Kidney capillary endothelial cell (primary cell): ENCODE measurements at places on chromosomes 1 and 21.

DNA sequence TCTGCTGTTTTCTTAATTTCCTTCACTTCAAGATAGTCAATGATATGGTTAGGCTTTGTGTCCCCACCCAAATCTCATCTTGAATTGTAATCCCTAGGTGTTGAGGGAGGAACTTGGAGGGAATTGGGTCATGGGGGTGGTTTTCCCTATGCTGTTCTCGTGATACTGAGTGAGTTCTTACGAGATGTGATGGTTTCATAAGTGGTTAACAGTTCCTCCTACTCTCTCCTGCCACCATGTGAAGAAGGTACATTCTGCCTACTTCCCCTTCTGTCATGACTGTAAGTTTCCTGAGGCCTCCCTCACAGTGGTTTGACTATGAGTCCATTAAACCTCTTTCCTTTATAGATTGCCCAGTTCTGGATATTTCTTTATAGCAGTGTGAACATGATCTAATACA, 74.0 kb upstream of the SAMSN1 start:
- no peak for DNase-seq

DNA sequence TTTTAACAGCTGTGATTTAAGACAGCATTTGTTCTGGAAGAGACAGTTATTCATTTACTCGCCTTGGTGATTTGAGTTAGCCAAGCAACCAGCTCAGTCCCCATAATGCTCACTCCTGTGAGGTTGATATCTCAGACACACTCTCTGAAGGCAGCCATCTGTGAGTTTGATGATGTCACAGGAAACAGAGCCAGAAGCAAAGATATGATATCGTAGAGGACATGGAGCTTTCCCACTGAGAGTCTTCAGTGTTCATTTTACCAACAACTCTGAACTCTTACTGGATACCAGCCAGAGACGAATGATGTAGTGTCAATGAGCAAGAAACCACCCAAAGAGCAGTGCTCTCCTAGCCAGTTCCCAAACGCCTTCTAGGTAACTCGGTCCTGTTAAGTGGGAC, 219.4 kb downstream of the SLC35F3 start:
- no peak for DNase-seq

- DNase-seq: no peak
These were observed 14.7 kb upstream of the RAP1A start for GRCh38 chr1:111604931-111605330.

DNA sequence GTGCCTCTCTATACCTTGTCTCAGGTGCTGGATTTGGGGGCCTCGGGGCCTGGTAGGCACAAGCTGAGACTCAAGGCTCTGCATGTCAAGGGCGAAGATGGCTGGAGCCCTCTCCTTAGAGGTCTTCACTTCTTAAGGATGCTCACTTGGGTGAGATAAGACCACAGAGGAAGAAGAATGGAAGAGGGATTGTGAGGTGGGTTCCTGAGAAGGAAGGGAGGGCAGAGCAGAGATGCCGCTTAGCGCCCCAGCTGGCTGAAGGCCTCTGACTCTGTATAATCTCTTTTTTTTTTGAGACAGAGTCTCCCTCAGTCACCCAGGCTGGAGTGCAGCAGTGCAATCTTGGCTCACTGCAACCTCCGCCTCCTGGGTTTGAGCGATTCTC, 32.2 kb downstream of the SOX13 start:
- no peak for DNase-seq

DNA sequence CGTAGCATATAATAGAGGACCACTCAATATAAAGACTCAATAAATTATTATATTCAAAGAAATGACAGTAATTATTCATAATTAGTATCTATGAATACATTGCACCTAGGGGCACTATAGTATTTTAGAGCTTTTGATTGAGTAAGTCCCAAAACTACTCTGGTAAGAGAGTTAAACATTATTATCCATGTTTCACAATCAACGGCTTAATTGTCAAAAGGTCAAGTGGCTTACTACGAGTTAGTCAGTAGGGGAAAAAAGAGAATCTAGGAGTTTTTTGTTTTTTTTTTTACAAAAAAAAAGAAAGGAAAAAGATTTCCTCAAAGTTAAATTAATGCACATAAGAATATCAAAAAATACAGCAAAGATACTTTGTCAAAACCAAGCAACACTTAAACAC, 20.4 kb upstream of the LAMC1 start:
- DNase-seq: no peak

- no peak for DNase-seq
These were observed 105.2 kb downstream of the PCP4 start for GRCh38 chr21:39972471-39972870.

DNA sequence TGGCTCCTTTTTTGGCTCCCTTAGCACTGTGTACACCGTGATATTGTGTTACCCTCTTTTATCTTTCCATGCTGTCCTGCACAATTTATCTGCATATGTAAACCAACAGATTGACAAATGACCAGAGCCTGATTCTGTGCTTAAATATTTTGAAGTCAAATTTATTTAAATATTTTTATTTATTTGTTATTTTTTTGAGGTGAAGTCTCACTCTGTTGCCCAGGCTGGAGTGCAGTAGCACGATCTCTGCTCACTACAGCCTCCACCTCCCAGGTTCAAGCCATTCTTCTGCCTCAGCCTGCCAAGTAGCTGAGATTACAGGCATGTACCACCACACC, 12.8 kb downstream of the PMF1 start:
- no peak for DNase-seq
